ENCODE measurements at places on chromosomes 16 and 17.

GRCh38 chr16:74045513-74045912 is 251.1 kb upstream of the PSMD7 start:
- DNase-seq: no peak

- no peak for DNase-seq
Measured at GRCh38 chr17:32495359-32496231, 8.8 kb downstream of the CDK5R1 start.

DNA sequence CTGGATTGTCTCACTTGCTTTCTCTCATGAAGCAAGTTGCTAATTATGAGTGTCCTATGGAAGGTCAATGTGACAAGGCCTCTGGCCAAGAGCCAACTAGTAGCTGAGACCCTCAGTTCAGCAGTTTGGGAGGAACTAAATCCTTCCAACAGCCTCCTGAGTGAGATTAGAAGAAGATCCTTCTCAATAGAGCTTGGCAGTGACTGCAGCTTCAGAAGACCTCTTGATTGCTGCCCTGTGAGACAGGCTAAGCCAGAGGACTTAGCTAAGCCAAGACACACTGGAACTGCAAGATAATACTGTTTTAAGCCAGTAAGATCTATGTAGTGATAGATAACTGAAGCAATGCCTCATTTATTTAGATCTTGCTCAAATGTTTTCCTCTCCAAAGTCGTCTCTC is 34.3 kb downstream of the PCTP start:
- DNase-seq: no peak

DNA sequence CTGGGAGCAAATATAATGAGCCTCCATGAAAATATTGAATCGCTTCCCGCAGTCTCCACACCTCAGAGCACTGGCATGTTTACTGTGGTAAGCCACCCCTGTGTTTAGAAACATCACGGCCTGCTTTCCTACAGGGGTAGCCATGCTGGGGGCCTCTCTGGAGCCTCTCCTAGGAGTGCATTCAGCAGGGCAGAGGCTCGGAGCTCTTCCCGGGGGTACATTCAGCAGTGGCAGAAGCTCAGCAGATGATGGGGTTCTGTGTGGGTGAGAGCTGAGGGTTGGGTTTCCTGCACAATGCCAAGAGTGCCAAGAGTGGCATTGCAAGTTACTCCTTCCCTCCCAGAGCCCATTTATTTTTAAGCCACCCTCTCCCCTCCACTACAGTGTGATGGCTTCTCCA is 386.6 kb downstream of the SEC14L1 start:
- DNase-seq: no peak

- no peak for DNase-seq
Measured at GRCh38 chr17:56260376-56261002, 107.2 kb downstream of the ANKFN1 start.

GRCh38 chr17:56290101-56290801 is 137.0 kb downstream of the ANKFN1 start:
- no peak for DNase-seq

DNA sequence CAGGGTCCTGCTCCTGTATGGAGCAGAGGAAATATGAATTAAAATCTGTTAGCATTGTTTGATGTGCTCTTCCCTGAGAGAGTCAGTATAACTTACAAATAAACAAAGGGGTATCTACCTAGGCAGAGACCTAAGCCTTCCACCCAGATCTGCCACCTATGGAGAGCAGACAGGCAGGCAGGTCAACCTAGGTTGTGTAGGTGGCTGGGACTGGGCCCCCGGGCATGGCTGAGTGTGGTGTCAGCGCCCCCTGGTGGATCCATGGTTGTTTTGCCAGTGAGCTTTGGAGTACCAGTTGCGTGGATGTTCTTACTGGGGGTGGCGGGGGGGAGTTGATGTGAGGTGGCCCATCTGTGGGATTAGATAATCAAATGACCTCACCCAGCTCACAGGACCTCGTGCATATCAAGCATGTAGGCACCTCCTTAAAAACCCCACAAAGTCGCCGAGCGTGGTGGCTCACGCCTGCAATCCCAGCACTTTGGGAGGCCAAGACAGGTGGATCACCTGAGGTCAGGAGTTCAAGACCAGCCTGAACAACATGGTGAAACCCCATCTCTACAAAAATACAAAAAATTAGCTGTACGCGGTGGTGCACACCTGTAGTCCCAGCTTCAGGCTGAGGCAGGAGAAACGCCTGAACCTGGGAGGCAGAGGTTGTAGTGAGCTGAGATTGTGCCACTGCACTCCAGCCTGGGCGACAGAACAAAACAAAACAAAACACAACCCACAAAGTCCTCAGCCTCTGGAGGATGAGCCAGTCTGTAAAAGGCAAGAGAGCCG is 17.6 kb downstream of the DUS2 start:
- DNase-seq: peak; percentile 84

- DNase-seq: no peak
Measured at GRCh38 chr16:79012671-79013434, 587.7 kb downstream of the MAF start.

- no peak for DNase-seq
Measured at GRCh38 chr16:83145297-83145696, 518.5 kb downstream of the CDH13 start.

DNA sequence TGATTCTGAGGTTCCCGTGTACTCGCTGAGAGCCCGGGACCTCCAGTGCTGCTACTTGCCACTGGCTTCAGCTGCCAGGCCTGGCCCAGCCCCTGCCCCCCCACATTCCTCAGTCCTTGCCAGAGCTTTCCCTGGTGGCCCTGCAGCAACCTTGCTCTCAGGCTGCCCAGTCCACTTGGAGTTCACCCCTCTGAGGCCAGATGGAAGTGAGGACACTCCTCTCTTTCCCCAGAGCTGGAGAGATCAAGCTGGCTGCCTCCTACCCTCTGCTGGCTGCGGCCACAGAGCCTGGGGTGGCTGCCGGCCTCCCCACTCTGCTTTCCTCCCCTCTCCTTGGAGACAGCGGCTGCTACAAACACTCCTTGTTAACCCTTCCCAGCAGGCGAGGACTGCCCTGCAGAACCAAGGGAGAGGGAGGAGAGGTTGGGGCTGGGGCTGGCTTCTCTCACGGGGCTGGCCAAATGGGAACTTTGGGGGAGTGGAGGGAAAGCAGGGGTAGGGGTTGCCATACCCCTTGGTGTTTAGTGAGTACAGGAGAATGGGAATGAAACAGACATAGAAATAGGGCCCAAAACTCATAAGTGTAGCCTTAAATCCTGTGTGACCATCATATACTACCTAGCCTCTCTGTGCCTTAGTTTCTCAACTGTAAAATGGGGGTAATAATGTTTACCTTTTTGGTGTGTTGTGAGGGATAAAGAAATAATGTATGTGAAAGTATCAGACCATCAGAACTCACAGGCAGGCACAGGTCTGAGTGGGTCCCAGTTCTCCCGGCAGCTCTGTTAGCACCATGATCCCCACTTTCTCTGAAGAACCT is at the start of gene GAS2L2:
TSS of gene GAS2L2 (minus strand) at position 295 of the 820 bp plus-strand sequence. CDS start 389 bp downstream, outside the sequence.
- no peak for DNase-seq

GRCh38 chr16:70809392-70810060 is 8.6 kb upstream of the VAC14 start:
- no peak for DNase-seq

DNA sequence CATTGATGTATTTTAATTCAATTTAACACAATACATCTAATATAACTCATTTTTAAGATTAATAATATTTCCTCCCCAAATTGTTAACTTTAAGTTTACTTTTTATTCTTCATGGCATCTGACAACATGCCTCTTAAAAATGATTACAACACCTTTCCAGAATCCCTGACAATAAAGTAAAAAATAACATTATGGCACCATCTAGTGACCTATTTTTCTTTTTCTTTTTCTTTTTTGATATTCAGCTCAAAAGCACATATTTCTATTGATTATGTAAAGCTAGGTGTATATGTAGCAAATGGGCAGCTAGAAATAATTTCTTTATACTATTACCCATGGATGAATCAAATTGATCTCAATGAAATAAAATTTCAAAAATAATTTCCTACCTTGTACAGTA is 834.3 kb upstream of the CDH8 start:
- no peak for DNase-seq

DNA sequence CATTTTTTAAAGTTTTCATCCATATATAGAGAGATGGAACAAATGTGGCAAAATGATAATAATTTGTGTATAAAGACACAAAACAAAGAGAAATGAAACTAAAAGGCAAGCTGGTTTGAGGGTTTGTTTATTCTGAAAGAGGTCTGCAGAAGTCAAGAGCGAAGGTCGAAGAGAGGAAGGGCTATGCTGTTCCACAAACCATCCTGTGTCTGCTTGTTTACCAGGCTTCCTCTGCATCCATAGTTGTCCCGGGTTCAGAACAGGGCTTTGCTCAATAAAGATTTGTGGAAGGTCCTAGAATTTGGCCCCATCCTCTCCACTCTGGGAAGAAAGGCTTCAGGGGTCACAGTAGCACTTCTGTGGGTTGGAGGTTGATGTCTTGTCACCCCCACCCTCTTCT is 2.4 kb upstream of the MARVELD3 start:
- no peak for DNase-seq
